AG04450 (cell line): ENCODE measurements at places on chromosomes 13 and 19.

DNA sequence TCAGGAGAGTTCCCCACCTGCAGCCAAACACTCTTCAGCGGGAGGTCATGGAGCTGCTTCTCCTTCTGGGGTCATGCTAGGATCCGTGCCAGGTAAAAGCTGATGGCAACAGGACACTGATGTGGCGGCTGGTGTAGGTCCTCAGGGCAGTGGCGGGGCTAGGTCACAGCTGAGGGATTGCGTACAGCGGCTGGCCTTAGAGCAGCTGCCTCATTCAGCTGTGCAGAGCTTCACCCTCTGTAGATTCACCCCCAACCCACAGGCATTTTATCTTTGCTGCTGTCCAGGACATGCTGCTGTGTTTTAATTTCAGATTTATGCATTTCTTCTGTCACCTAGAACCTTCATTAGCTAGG is 2.3 kb downstream of the MCF2L start:
- no peak for DNase-seq

DNA sequence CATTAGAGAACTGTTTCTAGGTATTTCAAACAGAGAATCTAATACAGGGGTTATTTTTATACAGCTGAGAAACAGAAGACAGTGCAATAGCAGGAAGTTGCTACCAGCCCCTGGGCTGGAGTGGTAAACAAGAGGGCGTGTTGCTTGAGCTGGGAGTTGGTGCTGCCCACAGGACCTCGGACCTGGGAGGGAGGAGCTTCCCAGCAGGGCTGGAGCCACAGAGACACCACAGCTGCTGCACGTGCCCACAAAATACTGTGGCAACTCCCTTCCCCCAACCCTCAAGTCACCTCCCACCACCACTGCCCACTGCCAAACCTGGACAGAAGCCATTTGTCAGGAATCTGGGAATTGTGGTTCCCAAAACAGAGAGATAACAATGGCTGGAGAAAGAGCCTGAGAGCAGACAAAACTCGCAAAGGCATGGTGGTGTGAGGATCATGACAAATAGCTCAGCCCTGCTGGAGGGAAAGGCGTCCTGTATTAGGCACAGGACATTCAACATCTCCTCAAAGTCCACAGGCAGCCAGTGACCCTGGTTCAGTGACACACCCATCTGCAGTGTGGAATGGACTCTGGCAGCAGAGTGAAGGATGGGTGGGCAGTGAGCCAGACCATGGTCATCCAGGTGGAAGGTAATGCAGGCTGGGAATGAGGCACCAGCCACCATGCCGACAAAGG is 57.2 kb downstream of the SPATA13 start:
- DNase-seq: no peak

GRCh38 chr19:30529876-30530275 is 157.7 kb downstream of the ZNF536 start:
- no peak for DNase-seq

DNA sequence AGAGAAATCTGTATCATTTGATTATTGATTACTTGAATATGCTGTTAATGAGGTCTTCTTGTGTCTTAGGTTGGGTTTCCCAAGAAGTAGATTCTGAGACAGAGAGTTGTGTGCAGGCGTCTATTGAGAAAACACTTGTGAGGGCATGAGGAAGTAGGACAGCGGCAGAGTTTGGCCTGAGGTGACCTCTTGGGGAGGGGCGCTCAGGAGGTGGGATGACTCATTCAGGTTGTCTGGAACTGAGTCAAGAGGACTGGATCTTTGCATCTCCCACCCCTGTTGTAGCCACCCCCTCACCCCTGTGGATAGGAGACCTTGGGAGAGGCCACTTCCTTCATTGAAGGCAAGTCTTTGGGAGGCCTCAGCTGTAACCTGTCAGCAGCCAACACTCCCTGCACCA is 35.2 kb upstream of the WDFY2 start:
- no peak for DNase-seq

- DNase-seq: no peak
Measured at GRCh38 chr13:106534639-106535551, 567 bp downstream of the EFNB2 start.

DNA sequence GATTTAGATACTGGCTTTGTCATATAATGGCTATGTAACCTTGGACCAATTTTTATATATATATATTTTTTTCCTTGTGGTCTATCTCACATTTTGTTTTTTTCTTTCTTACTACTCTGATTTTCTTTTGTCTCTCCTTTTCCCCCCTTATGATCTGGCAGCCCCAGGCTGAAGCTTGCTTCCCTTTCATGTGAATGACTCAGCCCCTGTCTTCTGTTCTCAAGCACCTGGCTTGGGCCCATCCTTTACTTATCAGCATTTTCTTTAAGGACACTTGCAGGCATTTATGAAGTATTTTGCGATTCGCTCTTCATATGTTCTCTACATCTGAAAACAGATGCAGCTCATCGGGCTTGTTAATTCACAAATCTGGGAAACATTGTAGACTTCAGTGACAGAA is 163.6 kb downstream of the SPRY2 start:
- no peak for DNase-seq
